ENCODE measurements at places on chromosomes 5 and 9. TPM values are rescaled to one million over a fixed set of nuclear protein-coding genes. Genes with fewer than 3 reads are reported as not detected.

DNA sequence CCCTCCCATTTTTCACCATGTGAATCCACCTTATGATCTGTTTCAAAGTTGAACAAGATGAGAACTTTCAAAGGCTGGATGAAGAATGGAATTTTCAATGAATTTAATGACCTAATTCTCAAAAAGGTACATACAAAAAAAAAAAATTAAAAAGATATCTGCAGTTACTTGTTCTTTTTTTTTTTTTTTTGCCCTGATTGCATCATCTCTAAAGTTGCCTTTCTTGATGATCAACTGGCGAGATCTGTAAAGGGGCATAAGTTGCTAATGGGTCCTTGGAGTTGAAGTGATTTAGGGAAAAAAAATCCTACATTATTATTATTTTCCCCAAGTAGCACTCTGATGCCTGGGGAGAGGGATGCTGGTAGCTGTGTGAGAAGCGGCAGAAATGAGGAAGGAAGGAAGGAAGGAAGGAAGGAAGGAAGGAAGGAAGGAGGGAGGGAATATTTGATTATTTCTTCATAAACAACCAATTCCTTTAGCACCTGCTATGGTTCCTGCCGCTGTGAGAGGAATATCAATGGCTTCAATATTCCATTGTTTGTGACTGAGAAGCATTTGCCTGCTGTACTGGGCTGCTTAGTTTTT is 48.8 kb upstream of the CD180 start:
- DNase-seq: no peak

DNA sequence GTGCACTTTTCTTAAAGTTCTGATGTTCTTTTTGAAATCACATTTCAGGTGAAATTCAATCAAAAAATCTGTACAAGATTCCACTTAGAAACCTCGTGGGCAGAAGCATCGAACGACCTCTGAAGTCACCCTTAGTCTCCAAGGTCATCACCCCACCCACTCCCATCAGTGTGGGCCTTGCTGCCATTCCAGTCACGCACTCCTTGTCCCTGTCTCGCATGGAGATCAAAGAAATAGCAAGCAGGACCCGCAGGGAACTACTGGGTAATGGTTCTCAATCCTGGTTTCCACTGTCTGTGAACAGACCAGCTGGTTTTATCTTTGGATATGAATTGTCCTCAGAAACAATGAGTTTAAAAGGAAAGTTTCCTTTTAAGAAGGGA is 8.1 kb upstream of the SLC2A8 start:
- DNase-seq: no peak

GRCh38 chr9:32234451-32234850 is 150.0 kb upstream of the ACO1 start:
- DNase-seq: no peak

DNA sequence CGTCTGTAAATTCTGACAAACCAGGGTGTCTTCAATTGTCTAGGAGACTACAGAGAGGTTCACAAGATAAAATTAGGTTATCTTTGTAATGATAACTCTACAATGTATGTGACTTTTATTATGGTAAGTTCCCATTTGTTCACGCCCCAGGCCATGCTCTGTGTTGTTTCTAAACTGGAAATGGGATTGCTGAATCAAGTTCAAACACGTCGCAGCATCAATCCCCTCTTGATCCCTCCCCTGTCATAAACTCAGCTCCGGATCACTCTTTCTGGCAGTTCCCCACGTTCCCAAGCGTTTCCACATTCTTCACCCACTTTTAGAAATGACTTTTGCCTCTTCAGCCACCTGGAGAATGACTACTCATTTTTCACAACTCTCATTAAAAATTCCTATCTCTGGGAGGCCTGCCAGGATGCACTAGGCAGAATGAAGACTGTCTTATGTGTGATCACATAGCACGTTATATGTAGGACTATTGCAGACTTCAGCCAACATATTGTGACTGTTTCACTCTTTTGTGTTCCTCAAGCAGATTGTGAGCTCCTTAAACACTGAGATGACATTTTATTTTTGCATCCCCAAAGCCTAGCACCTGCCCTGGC is 1124.2 kb upstream of the WWC1 start:
- no peak for DNase-seq

Gene SLC4A9
- total RNA-seq: not detected

DNA sequence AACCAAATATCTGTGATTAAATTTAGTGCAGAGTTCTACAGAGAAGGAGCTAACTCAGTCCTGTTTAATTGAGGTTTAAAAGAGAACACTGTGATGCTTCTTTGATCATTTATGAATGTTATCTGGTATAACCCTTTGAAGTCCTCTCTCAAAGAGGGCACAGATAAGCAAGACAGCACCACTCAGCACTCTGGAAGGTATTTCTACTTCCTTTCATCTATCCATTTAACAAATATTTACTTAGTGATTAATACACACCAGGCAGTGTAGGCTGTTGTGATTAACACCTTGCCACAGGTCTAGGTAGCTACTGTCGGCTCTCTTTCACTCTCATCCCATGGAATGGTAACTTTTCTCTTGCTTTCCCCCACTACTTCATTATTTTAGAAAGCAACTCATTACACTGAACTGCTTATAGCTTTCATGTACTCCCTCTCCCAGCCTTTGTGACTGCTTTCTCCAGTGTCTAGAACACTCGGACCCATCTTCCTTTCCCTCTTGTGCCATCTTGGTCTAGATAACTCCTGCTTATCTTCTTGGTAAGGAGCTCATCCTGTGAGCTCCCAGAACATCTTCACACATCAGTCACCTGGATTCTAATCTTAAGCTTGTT is 54.7 kb downstream of the GLDC start:
- no peak for DNase-seq

DNA sequence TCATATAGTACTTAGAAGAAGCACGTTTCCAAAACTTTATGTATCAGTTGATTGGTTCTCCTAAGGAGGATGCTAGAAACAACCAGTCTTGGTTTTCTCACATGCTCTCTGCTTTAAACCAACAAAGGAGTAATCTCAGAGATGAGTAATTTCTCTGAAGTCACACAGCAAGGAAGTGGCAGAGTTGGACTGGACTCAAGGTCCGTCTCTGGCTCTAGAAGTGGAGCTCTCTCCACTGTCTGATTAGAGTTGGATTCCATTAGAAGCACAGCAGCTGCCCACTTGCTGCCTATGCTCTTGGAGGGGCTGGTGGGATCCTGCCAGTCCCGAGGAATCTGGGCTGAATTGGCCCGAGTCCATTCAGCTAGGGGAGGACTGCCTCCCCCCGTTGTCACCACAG is 21.0 kb downstream of the RALGPS1 start:
- no peak for DNase-seq

DNA sequence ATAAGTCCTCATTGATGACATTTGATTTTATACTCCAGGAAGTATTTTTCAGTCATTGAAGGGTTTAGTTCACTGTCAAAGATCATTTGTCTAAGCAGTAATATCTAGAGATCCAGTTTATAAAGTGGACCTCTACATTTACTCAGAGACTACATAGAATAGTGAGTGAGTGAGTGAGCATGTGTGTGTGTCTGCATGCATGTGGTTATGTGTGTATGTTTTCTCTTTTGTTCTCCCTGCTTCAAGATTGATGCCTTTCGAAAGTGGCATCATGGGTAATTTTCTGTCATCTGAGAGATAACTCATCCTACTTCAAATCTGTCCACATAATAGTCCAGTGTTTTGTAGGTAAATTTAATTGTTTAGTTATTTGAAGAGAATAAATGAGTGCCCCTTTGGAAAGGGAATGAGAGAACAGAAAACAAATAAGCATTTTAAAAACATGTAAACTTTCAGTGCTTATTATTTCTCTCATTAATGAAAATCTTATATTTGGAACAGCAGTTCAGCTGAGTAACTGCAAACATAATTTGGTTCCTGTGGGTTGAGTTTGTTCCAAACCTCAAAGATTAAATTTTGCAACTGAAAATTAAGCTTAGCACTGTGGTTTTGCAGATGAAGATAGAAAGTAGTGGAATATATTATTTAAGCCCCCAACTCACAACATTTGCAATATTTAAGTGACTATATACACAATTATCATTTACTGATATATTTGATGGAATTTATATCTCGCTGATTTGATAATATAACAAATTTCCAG is 1295.1 kb upstream of the C9orf72 start:
- DNase-seq: no peak

Gene PCDHGB3
- total RNA-seq: 0.74 TPM

DNA sequence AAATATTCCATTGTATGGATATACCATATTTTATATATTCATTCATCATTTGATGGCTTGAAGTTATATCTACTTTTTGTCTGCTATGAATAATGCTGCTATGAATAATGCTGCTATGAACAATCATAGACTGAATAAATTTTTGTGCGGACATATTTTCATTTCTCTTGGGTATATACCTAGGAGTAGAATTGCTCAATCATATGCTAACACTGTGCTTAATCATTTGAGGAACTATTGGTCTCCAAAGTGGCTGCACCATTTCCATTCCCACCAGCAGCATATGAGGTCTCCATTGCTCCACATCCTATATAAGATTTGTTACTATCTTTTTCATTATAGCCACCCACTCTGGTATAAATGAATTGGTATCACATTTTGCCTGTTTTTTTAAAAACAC is 18.3 kb upstream of the TEK start:
- no peak for DNase-seq

Gene SLCO6A1
- total RNA-seq: 0.51 TPM

GRCh38 chr9:89448381-89448780 is 49.5 kb downstream of the SEMA4D start:
- DNase-seq: no peak

Gene PCDHGA4
- 2.3 TPM for total RNA-seq

- DNase-seq: no peak
These were observed 2.9 kb upstream of the SLC23A1 start for GRCh38 chr5:139386050-139386438.

Gene PLAC8L1
- total RNA-seq: not detected

DNA sequence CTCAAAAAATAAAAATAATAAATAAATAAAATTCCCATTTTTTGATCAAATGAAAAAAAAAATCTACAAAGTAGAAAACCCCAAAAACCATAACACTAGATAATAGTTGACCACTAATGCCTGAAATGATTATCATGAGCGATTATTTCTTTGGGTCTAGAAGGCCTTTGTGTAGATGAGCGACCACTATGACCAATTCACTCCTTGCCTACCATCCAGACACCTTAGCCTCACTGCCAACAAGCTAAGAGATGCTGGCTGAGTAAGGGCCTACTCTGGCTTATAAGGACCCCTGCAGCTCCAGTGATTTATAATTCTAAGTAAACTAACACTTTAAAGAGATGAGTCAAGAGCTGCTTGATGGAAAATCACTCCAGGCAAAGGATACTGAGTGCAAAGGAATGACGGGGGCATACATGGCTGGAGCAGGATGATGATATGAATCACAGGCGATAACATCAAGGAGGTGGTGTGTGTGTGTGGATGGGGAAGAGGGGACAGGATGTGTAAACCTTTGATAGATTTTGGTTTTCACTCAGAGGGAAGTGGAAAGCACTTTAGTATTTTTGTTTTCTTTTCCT is 4.8 kb upstream of the F2RL1 start:
- DNase-seq: no peak

Data from neural progenitor cell (in vitro differentiated cells).